ENCODE measurements at places on chromosomes 1 and 21. TPM values are rescaled to one million over a fixed set of nuclear protein-coding genes. Genes with fewer than 3 reads are reported as not detected.

DNA sequence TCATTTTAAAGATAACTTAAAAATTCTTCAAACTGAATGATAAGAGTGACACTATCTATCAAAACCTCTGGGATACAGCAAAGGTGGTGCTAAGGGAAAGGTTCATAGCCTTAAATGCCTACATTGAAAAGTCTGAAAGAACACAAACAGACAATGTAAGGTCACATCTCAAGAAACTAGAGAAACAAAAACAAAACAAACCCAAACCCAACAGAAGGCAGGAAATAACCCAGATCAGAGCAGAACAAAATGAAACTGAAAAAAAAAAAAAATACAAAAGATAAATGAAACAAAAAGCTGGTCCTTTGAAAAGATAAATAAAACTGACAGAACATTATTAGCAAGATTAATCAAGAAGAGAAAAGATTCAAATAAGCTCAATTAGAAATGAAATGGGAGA is 6.8 kb downstream of the ODF2L start:
- DNase-seq: no peak

DNA sequence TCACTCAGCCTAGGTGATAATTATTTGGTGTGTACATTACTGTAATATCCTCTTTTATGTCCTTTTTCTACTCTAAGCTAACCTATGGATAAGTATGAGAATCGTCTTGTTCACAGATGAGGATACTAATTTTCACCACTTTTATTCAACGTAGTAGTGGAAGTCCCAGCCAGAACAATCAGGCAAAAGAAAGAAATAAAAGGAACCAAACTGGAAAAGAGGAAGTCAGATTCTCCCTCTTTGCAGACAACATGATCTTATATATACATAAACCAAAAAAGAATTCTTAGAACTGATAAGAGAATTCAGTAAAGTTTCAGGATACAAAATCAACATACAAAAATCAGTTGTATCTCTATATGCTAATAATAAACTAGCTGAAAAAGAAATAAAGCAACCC is 12.6 kb upstream of the RGL1 start:
- DNase-seq: no peak

GRCh38 chr1:162003830-162004215 is 19.8 kb downstream of the OLFML2B start:
- DNase-seq: no peak

GRCh38 chr1:56576880-56577405 is 2.4 kb downstream of the PLPP3 start:
- DNase-seq: no peak

GRCh38 chr1:51578383-51579109 is 38.3 kb upstream of the OSBPL9 start:
- no peak for DNase-seq

- DNase-seq: no peak
These were observed 380.7 kb downstream of the PRDM2 start for GRCh38 chr1:14080653-14081052.

DNA sequence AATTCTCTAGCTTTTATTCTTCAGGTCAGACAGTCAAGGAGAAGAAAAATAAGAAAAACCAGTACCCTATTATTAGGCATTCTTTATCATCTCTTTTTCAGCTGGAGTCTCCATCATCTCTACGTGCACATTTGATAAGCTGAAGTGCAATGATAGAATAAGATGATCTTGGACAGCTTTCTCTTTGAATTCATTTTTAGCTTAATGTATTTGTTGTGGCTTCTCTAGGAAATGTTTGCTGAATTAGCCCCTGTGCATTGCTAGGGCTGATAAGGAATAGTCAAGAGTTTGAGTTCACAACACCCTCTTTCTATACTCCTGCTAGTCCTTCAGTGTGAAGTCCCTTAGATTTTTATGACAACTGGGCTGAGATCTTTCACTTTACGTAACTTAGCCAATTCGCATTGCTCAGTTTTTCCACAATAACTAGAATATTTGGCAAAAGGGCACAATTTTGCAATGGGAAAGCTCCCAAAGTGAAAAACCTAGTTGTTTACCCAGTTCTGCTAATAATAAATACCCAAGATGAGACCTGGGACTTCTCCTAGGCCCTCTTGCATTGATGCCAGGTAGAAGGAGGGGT is 7.0 kb upstream of the KCNJ15 start:
- DNase-seq: no peak

GRCh38 chr21:16426936-16427335 is 697.2 kb downstream of the USP25 start:
- no peak for DNase-seq

- no peak for DNase-seq
These were observed 12.7 kb downstream of the CDCA8 start for GRCh38 chr1:37704966-37705365.

DNA sequence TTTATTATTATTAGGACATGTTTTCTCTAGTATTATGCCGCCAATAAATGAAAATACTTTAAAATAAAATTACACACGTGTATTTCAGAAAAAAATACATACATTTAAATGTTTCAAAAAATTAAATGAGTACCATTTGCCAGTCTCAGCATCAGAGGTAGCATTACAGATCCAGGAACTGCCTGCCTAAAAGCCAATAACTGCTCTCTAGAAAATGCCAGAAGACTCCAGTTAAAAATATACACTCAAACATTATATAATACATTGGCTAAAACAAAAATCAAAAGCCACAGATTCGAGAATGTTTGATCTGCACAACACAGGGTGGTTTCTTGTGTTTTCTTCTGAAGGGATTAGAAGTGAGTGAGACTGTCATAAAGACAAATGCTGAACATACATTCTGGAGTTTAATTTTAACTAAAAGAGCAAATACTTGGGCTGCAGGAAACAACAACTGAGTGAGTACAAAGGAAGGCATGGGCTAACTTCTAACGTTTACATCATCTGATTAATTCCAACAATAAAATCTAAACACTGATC is 105.5 kb downstream of the RERE start:
- no peak for DNase-seq

GRCh38 chr1:8294170-8294697 is 23.7 kb upstream of the SLC45A1 start:
- DNase-seq: no peak

DNA sequence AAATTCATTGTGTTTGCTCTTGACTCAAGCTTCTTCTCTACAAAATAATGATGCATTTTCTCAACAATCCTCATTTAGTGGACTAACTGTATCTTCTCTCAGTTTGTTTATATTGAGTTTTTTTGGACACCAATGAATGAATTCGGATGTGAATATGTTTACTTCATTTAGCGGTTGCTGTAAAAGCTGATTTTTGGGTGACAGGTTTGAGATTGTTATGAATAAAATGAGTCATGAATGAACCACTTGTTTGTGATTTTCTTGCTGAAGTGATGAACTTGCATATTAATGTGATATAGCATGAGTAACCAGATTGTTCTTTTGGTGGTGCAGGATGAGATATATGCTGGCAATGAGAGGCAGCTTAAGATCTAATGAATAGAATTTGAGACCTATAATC is 3.1 kb downstream of the DNM3 start:
- no peak for DNase-seq

DNA sequence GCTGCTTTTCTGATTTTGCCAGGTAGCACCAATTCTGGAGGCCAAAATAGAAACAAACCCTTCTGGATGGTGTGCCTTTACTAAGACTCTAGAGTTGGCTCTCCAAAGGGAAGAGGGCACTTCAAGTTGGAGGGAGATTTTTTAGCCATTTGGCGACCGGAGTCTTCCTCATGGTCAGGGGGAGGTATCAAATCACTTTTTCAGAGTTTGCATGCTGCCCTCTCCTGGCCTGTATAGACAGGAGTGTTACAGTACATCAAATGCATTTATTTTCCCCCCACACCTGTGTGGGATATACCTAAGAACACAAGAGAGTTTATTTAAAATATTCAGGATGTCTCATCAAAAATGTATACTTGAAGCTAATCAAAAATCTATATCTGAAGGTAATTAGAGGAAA is 3.2 kb downstream of the GREM2 start:
- DNase-seq: no peak

DNA sequence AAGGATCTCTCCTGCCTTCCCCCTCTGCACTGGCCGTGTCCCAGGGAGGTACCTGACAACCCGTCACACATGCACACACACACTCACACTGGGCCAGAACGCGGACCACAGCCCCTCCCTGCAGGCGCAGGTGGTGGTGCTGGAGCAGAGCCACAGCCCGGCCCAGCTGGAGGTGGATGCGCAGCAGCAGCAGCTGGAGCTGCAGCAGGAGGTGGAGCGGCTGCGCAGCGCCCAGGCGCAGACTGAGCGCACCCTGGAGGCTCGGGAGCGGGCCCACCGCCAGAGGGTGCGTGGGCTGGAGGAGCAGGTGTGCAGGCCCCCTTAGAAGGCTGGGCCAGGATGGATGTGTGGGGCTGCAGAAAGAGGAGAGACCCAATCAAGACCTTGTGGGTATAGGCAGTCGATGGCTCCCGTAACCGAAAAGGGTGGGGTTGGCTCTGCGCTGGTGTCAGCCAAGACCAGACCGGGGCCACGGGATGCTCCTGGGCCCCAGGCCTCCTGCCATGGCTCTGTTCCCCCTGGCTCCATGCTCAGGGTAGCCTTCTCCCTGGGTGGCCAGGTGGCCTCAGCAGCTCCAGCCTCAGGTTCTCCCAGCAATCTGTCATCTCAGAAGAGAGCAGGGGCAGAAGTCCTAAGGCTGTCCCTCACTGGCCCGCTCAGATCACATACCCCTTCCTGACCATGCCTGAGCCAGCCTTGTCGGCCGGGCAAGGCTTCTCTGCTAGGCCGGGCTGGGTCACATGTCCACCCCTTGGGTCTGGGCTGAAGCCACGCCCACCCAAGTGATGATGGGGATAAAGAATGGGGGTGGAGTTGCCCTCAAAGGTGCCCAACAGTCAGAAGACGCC is 8.9 kb downstream of the MFAP2 start:
- DNase-seq: no peak

GRCh38 chr1:241423541-241424479 is 66.8 kb upstream of the RGS7 start:
- no peak for DNase-seq

- DNase-seq: no peak
These were observed 25.3 kb upstream of the SIPA1L2 start for GRCh38 chr1:232655028-232655745.

Gene HTR1D
- 3.4 TPM for total RNA-seq

Gene DNASE2B
- not detected for total RNA-seq

Gene RTCA
- total RNA-seq: 35.1 TPM

Gene MMEL1
- total RNA-seq: 0.15 TPM

Gene S100A5
- total RNA-seq: not detected

Gene C4BPB
- not detected for total RNA-seq

Data from glomerular endothelial cell (primary cell).